ENCODE measurements at places on chromosomes 4 and X.
A peak's percentile ranks its signal among the peaks of the same experiment; 100 is the strongest.

GRCh38 chr4:138871555-138871875 lies 144.1 kb upstream of the NOCT start:
- DNase-seq: no peak

DNA sequence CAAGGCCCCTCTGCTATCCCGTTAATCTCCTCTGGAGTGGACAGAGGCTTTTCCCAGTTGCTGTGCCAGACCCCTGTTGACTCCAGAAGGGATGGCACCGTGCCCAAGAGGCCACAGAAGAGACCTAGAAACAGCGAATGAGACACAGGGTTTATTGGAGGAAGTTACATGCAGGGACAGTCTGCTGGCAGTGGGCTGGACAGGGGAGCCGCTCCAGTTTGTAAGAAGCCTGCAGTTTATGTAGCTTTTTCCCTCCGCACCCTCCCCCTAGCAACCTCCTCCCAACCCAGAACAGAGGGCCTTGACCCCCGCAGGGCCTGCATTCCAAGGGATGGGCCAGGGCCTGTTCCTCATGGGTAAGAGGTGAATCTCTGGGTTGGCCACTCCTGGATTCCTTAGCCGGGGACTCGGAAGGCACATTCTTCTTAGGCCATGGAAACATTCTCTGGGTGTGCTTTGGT lies 216.8 kb upstream of the PSAPL1 start:
- peak; percentile 63 for DNase-seq

- no peak for DNase-seq
These were observed 19.4 kb downstream of the CLDN22 start for GRCh38 chr4:183300655-183301054.

DNA sequence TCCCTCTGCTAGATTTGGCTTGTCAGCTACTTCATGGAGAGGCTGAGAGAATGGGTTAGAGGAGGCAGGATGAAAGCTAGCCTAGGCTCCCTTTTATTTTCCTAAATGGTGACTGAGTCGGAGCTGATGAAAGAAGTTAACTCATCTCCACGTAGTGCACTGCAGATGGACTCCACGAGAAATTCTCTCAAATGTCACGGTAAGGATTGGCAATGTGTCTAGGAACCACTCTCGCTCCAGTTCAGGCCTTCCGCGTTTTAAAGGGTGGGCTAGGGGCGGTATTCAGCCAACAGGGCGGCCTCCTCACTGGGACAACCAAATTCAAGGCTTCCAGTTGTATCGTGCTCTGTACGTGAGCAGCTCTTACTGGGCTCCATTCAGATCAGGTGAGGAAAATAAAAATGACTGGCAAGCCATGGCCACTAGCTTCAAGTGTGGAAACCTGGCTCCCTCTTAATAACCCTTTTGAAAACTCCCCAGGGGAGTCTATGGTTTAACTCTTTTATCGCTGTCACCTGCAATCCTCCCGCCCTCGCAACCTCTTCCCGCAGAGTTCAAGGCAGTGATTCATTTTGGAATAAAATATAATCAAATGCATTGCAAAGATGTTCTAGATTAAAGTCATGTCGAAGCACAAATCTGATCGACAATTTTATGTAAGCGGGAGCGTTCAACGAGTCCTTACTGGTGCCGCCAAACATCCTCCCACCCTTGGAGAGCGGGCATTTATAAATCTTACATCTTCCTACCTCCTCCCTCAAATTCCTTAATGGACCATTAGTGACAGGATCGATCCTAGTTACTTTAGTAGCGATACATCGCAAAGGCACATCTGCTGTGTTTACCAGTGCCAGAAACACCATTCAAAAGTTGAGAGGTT lies 1.2 kb downstream of the SPOCK3 start:
- no peak for DNase-seq

DNA sequence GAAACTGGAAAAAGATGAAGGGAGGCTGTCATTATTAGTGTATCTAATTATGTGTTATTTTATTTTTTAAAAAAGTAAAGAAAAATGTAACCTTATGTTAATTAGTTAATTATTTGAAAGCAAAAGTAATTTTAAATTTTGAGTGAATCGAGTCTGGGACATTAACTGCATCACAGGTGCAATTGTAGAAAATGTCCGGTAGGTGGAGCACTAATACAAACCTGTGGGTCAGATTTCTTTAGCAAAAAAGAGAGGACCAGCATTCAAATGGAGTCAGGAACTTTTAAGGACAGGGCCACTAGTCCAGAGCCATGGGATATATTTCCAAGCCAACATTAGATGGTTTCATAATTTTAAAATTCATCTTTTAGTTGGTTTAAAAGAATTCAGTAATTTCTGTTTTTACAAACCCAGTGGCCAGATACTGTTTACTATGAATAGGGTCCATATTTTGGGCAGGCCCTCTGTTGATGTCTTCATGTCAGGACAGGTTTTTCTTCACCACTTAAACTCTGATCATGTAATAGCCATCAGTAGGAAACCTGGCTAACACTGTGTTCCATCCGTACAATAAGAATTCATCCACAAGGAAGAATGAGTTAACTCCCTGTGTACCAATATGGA lies 27.2 kb downstream of the BST1 start:
- DNase-seq: no peak

DNA sequence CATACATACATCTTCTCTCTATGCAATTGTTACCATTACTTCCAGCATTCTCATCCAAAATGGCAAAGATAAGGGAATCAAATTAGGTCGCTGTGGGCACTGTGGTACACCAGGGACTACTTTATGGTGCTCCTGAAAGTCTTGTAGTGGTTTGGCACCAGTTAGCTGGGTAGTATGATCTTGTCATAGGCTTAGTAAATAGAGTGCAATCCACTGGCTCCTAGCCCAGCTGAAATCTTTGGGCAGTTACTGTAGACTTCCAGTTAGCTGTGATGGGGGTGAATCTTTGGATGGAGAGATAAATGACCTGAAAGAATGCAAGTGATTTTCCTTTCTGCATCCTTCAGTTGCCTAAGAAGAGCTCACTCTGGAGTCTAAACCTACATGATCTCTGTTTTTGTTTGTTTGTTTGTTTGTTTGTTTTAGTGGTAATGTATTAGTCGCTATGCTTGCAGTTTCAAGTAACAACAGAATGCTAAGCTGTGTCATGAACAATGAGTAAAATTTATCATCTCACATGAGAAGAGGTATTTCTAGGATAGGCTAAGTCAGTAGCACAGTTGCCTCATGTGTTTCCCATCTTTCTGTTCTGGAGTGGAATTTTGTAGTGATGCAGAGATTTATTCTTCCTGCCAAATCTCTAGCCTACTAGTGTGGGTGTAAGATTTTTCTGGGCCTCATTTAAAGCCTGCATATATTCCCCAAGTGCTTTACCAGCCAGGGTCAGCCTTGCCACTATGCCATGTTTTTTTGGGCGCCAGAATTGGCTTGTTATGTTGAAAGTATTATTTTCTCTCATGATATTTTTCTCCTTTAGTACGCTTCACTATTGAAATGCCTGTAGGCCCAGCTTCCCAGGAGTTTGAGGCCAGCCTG lies 24.2 kb downstream of the HERC3 start:
- no peak for DNase-seq

- DNase-seq: no peak
These were observed 163.1 kb downstream of the ARAP2 start for GRCh38 chr4:36081185-36081584.

DNA sequence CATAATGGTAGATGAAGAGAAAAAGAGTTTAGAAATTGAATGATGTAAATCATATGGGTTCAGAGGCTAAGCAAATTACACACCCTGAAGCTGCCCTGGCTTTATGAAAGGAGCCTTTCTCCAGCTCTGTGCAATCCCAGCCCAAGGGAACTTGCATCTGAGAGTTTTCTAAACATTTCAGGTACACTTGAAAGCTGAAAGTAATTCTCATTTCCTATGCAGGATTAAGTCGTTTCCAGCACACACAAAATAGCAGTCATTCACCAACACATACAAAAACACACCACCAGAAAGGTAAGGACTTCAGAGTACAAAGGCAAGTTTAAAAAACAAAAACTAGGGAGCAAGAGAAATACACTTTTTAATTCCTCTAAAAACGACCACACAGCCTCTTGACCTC lies 1.7 kb downstream of the PDGFC start:
- no peak for DNase-seq

DNA sequence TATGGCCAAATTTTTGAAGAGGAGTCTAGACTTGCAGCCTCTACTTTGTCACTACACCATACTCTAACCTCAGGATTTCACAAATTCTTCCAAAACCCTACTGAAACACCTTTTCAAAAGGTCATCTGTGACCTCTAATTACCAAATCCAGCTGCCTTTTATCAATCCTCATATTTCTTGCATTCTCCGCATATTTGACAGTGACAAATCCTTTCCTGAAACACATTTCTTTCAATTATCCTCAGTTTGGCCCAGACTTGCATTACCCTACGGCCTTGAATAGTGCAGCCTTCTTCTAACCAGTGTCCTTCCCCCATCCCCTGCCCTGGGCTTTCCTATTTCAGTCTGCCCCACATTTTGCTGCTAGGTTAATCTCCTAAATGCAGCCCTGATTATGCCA lies 25.5 kb downstream of the MID2 start:
- DNase-seq: no peak

DNA sequence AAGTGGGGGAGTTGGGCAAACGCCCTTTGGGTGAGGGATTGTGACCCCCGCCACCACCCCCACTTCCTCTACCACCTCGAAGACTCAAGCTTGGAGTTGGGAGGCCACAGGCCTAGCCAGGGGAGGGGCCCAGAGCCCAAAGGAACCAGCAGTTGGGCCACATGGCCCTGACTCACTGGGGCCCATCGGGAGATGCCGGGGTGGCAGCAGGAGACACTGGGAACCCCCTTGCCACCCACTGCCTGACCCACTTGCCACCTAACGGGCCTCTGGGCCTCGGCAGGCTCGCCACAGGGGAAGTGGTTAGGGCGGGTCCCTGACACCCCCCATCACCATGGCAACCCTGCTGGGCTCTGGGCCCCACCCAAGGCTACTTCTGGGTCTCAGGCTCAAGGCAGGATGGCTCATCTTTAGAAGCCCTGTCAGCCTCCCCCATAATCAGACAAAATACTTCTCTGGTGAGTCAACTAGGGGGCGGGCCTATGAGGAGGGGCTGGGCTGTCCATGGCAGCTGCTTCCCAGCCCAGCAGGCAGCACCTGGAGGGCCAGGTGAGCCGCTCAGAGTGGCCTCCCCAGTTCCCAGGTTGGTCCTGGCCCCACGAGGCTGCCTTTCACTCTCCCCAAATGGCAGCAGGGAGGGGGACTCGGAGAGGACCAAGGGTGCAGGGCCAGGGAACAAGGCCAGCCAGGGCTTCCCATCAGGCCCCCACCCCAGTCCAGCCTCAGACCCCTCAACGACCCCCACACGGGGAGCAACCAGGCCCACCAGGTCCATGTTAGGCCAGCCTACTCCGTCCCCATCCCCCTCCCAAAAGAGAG lies 5.6 kb downstream of the FLNA start:
- DNase-seq: peak; percentile 76

DNA sequence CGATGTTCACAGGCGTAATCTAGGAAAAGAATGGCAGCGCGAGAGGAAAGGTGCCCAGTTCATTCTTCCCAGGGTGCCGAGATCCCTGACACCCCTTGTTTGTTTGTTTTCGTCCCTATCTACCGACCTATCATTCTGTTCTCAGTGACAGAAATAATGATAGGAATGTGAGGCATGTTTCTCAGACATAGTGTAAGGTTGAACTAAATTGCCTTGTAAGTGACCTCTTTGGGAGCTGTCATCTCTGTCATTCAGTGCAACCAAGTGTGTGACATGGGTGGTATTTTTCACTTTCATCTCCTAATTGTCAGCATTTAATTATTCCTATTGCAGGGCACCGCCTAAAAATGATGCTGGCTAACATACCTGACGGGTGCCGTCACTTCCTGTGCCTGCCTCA lies 24.4 kb downstream of the CLDN22 start:
- no peak for DNase-seq

DNA sequence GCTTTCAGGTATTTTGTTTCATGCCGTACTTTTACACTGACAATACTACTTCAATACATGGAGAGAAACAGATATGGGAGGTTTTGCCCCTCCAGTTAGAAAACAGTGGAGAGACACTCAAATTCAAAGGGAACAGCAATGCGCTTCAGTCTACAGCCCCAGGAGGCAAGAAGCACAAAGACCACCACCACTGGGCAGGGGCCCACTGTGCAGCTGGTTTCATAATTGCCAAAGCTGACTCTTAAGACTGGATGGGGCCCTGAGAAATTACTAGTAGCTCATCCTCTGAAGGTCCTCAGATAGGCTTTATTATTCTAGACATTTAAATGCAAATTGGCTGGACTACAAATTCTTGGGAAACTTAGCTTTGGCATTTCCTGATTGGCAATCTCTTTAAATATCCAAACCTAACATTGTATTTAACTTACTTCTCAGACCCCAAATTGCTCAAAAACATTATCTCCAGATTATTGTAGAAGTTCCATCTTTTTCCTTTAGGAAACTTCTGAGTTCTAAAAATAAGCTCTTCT lies 85.9 kb upstream of the GPR34 start:
- no peak for DNase-seq

- DNase-seq: no peak
These were observed 19.6 kb upstream of the LCORL start for GRCh38 chr4:18041114-18041513.

DNA sequence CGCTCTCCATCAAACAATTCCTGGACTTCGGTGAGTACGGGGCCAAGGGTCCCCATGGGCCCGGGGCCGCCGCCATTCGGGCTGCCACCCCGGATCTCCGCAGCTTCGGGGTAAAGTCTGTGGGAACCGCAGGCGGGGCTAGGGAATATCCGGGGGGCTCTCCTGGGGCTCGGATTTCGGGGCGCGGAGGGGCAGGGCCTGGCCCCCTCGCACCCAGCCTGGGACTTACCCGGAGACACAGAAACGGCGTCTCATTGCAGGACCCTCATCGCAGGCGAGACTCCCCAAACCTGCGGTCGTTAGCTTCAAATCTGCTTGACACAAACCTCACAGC lies 413 bp downstream of the PDK3 start:
- DNase-seq: no peak

- DNase-seq: no peak
These were observed 9.2 kb upstream of the VAMP7 start for GRCh38 chrX:155871934-155872333.

DNA sequence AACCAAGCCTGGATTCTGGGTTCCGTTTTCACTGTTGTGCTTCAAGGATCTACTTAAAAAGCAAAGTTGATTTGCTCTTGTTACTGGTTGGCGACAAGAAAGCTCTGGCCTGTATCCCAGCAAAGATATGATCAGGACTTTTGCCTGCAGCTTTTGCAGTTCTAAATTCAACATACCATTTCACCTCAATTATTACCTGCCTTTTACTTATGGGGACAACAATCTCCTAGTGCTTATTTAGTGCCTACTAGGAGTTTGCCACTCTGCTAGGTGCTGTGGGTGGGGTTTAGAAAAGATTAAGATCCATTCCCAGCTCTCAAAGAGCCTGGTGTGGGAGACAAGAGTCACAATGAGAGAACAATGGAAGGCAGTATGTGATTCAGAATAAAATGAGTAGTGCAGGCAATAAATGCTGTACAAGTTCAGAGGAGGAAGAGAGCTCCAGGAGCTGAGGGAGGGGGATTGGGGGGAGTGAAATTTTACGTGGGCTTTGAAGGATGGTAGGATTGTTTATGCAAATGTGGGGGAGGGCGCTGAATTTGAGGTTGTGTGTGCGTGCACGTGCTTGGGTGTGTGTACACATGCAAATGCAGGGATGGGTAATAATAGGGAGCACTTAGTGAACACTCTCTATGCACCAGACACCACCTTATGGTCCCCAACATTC lies 5.0 kb upstream of the TMEM164 start:
- no peak for DNase-seq

- DNase-seq: peak; percentile 83
These were observed at the start of gene BEX3 for GRCh38 chrX:103376118-103376978. BEX3 (plus strand) TSS chrX:103376538; CDS start chrX:103377522, 984 bp downstream.

GRCh38 chrX:130339408-130340222 lies at the start of gene SLC25A14:
SLC25A14 (plus strand) TSS chrX:130339919; CDS start chrX:130340279, 360 bp downstream.
- peak; percentile 86 for DNase-seq

- no peak for DNase-seq
These were observed 46.5 kb downstream of the RFC1 start for GRCh38 chr4:39319676-39320075.
